ENCODE measurements at places on chromosomes 7 and 10. TPM values are rescaled to one million over a fixed set of nuclear protein-coding genes. Genes with fewer than 3 reads are reported as not detected.

ZFAND2A gene
- 51.1 TPM for polyA plus RNA-seq

CPN1 gene
- polyA plus RNA-seq = not detected

C10orf67 gene
- polyA plus RNA-seq = not detected

ARHGEF35 gene
- 0.86 TPM for polyA plus RNA-seq

PNLIP gene
- polyA plus RNA-seq = not detected

TACR2 gene
- polyA plus RNA-seq = 0.16 TPM

SAMD9 gene
- polyA plus RNA-seq = 21.6 TPM

ADAM22 gene
- 0.23 TPM for polyA plus RNA-seq

RSPH10B gene
- not detected for polyA plus RNA-seq

R3HCC1L gene
- polyA plus RNA-seq = 15.1 TPM

TFEC gene
- 14.7 TPM for polyA plus RNA-seq

JAKMIP3 gene
- not detected for polyA plus RNA-seq

SPDYE16 gene
- 0.11 TPM for polyA plus RNA-seq

MLXIPL gene
- polyA plus RNA-seq = not detected

ARL3 gene
- 3.8 TPM for polyA plus RNA-seq

ABCF2 gene
- 34.2 TPM for polyA plus RNA-seq

SFRP4 gene
- not detected for polyA plus RNA-seq

PODXL gene
- polyA plus RNA-seq = 1.3 TPM

FZD8 gene
- polyA plus RNA-seq = not detected

OR2A5 gene
- polyA plus RNA-seq = not detected

ATRNL1 gene
- polyA plus RNA-seq = 2.5 TPM

PIP gene
- not detected for polyA plus RNA-seq

PRSS2 gene
- not detected for polyA plus RNA-seq

SHLD2 gene
- 15.9 TPM for polyA plus RNA-seq

CDC14C gene
- not detected for polyA plus RNA-seq

SPDYE1 gene
- 0.10 TPM for polyA plus RNA-seq

OR2A7 gene
- 1.1 TPM for polyA plus RNA-seq

ASB10 gene
- not detected for polyA plus RNA-seq

NRAP gene
- polyA plus RNA-seq = not detected
